ENCODE measurements at places on chromosomes 12 and 14.

DNA sequence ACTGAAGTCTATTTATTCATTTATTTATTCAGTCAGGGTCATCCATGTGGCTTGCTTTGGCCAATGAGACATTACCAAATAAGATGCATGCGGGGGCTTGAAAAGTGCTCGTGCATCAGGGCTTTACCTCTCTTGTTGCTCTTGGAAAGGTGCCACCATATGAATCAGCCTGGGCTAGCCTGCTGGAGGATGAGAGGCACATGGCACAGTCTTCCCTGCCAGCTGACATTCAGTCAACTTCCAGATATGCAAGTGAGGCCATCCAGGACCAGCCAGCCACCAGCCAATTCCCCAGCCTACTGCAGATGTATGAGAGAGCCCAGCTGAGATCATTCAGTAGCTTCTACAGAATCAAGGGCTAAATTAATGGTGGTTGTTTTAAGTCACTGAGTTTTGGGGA lies 105.2 kb upstream of the RPH3A start:
- DNase-seq: no peak

GRCh38 chr14:36822685-36823084 lies 161.0 kb downstream of the PAX9 start:
- no peak for DNase-seq

GRCh38 chr12:109727039-109727723 lies 13.6 kb downstream of the FAM222A start:
- no peak for DNase-seq

GRCh38 chr14:32370714-32371113 lies 41.6 kb downstream of the AKAP6 start:
- no peak for DNase-seq

GRCh38 chr14:68526512-68527091 lies 266.3 kb downstream of the ZFP36L1 start:
- DNase-seq: no peak

- DNase-seq: no peak
Observed at GRCh38 chr14:64691376-64691775, 12.8 kb upstream of the PLEKHG3 start.

GRCh38 chr12:46958053-46958452 lies 121.4 kb upstream of the PCED1B start:
- DNase-seq: no peak
